Stimulated activated CD4-positive, alpha-beta T cell treated with anti-CD3 and anti-CD28 coated beads, Interleukin-1b, Interleukin-23, amount 100 ng/mL, for 1 hour (primary cell): ENCODE measurements at places on chromosomes 16 and 17.

- no peak for DNase-seq
These were observed 31.3 kb upstream of the MPHOSPH6 start for GRCh38 chr16:82201351-82201750.

- no peak for DNase-seq
These were observed 37.8 kb downstream of the ENGASE start for GRCh38 chr17:79112471-79112870.

- no peak for DNase-seq
These were observed 581.7 kb downstream of the MAF start for GRCh38 chr16:79018650-79019429.

DNA sequence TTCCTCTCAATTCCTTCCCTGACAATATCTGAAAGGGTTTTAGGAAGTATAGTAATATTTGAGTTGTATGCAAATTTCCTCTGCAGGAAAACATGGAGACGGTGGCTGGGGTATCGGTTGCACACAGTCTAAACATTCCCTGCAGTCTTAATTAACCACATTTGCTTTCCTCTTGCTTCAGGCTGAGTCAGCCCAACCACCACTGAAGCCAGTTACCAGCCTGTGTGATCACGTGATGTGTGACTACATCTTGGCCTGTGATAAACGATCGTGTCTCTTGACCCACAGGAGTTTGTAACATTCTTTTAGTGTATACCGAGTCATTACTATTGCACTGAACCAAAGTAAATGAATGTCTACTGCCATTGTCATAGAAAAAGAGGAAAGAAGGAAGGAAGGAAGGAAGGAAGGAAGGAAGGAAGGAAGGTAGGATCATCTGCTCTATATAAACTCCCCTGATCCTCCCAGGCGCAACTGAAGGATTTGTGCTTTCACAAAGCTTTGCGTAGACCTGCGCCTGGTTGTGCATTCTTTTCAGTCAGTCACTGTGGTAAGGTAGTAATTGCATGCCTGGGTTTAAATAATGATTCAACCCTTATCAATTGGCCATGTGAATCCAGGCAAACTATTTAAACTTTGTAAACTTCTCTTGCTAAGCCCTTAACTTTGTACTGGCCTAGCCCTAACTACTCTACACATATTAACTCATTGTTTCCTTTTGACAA lies 280.6 kb upstream of the SALL1 start:
- DNase-seq, result no peak

GRCh38 chr16:17759451-17760390 lies 289.0 kb upstream of the XYLT1 start:
- DNase-seq, result no peak

GRCh38 chr17:64315032-64315490 lies 52.0 kb upstream of the TEX2 start:
- DNase-seq, result no peak

GRCh38 chr16:47065766-47066688 lies 77.7 kb downstream of the NETO2 start:
- no peak for DNase-seq

GRCh38 chr16:52265446-52265861 lies 281.5 kb downstream of the TOX3 start:
- DNase-seq, result no peak

GRCh38 chr16:14405611-14406537 lies 224.2 kb downstream of the PARN start:
- DNase-seq, result no peak

- no peak for DNase-seq
These were observed 53.3 kb downstream of the BCL7C start for GRCh38 chr16:30840611-30841010.
